Stimulated activated CD4-positive, alpha-beta T cell treated with anti-CD3 and anti-CD28 coated beads, Interleukin-12 subunit alpha, Interleukin-12 subunit beta, amount 100 ng/mL, for 4 hours (primary cell): ENCODE measurements at places on chromosomes 2 and 18.

- no peak for DNase-seq
Measured at GRCh38 chr2:126312579-126312978, 343.4 kb upstream of the GYPC start.

DNA sequence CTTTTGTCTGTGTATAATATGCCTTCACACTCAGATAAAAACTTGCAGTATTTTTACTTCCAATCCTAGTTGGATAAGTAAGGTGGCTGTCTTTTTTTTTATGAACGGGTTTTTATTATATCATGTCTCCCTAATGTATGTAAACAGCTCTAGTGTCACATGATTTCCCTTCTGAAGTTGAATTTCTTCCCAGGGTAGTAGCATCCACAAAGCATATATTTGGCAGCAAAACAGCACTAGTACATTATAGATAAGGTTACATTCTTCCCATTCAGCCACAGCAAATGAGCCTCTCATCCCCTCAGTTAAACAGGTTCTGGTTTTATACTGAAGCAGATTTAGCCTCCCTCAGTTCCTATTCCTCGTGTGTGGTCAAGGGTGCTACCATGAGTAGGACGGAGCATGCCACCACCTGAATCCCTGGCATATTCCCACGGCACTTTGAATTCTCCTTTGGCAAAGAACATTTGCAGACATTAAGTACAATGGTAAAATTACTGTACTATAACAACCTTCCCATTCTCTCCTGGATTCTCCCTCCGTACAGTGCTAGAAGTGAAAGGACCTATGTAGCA is 15.4 kb upstream of the DTNA start:
- DNase-seq: no peak

DNA sequence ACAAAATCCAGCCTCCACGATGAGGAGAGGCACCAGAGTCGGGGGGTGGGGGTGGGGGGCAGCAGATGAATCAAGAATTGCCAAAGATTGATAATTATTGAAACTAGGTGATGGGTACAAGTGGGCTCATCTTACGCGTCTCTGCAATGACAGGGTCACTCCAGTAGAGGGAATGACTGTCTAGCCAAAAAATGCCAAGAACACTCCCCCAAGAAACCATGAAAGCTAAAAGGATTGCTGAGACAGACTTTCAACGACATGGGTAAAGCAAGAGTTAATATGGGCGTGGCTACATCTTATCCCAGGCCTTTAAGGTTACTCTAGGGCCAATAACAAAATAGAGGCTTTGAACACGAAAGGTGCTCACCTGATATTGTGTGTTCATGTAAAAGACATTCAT is 86.5 kb downstream of the STK39 start:
- DNase-seq: no peak

GRCh38 chr18:39421276-39421675 is 1855.7 kb upstream of the CELF4 start:
- no peak for DNase-seq

DNA sequence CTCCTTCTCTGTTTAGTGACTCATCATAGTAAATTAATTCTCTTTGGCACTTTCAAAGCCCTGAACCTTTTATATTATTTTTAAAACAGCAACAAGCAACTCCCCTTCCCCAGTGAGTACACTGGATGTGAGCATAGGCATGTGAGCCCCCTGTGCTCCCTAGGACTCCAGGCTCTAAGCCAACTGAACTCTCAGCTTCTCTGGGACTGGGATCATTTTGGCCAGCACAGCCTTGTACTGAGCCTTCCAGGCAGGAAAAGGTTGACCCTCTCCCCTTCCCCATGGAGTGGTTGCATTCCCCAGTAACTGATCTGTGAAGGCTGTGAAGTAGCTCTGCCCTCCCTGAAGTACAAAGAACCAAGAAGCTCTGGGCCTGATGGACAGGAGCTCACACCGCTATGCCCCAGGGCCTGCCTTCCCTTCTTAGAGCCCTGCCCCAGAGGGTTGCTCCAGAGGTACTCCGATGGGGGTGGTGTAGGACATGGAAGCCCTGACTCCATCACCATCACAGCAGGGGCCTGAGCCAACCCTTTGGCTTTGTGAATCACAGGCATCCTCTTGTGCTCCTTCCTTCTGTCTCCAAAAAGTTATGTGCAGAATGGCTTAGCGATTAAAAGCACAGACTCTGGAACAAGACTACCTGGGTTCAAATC is 57.8 kb downstream of the ADD2 start:
- DNase-seq: no peak

- no peak for DNase-seq
Measured at GRCh38 chr18:59311631-59312030, 6.8 kb downstream of the CPLX4 start.

GRCh38 chr2:166568409-166568808 is 74.4 kb upstream of the SCN7A start:
- DNase-seq: no peak

GRCh38 chr2:6352247-6352646 is 513.5 kb downstream of the CMPK2 start:
- DNase-seq: no peak
